ENCODE measurements at places on chromosomes 5 and 9. TPM values are rescaled to one million over a fixed set of nuclear protein-coding genes. Genes with fewer than 3 reads are reported as not detected.

DNA sequence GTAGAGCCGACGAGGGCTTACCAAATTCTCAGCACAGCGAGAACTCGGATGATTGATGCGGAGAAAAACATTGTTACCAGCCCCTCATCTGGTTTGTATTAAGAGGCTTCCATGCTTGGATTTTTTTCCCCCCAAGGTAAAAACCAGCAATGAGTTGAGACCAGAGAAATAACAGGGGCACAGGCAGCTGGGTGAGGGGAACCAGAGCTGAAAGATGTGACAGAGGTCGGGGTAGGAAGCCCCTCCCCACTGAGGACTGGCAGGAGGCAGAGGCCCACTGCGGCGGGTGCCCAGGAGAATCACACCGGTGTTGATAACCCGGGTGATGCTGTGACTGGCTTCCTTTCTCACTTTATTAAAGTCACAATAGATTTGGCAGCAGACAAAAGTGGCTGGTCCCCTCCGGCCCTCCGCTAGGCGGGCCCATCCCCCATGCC lies 116.5 kb upstream of the PHYKPL start:
- no peak for DNase-seq

DNA sequence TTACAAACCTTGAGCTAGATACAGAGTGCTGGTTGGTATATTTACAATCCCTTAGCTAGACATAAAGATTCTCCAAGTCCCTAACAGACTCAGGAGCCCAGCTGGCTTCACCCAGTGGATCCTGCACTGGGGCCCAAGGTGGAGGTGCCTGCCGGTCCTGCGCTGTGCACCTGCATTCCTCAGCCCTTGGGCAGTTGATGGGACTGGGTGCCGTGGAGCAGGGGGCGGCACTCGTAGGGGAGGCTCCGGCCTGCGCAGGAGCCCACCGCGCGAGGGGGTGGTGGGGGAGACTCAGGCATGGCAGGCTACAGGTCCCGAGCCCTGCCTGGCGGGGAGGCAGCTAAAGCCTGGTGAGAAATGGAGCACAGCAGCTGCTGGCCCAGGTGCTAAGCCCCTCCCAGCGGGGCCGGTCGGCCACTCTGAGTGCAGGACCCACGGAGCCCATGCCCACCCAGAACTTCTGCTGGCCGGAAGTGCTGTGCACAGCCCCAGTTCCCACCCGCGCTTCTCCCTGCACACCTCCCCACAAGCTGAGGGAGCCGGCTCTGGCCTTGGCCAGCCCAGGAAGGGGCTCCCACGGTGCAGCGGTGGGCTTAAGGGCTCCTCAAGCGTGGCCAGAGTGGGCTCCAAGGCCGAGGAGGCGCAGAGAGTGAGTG lies 1464.7 kb downstream of the EFNA5 start:
- no peak for DNase-seq

DNA sequence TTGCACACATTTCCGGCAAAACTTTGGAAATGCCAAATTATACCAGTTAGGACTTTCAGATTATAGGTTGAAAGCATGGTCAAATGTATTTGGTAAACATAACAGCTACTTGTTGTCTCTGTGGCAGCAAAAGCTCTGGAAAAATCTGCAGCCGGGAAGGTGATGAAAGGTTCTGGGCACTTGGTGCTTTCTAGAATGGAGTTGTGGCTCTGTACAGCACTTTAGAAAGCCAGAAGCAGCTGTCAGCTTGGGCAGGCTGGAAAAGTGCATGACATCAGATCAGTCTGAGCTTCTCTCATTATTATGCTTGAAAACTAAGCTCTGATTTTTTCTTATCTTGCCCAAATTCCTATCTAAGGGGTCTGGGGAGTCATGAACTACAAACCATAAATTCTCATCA lies 118.6 kb upstream of the MAST4 start:
- DNase-seq: no peak

GRCh38 chr5:17326600-17327037 lies 109.2 kb downstream of the BASP1 start:
- no peak for DNase-seq

- no peak for DNase-seq
Observed at GRCh38 chr5:135571066-135571609, 7.7 kb downstream of the CXCL14 start.

GRCh38 chr5:82358457-82358856 lies 80.3 kb upstream of the RPS23 start:
- no peak for DNase-seq

- DNase-seq: peak; percentile 35
Observed at GRCh38 chr9:135701959-135702721, at the start of gene KCNT1. Gene KCNT1, plus strand, starts transcription at chr9:135702185. Its CDS starts 74 bp downstream, at chr9:135702259.

DNA sequence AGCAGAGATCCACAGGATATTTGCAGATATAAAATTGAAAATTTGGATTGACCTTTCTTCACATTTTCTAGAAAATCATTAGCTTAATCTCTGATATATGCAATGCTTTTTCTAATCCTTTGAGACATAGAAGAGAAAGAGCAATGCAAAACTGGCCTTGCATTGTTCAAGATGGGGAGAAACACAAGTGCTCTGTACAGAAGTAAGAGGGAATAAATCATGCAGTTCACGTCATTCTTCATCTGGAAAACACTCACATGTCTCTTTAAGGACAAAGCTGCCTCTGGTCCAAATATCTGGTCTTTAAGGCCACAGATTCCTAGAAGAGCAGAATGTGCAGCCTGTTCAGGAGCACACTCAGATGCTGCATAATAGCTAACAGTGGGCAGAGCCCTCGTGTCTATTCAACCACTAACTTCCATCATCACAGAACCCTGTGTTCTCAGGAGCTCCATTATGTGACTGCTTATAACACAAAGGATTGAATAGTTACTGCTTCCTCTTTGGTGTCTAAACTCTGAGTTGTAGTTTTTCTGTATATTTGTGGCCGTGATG lies 277.5 kb downstream of the PLK2 start:
- no peak for DNase-seq

DNA sequence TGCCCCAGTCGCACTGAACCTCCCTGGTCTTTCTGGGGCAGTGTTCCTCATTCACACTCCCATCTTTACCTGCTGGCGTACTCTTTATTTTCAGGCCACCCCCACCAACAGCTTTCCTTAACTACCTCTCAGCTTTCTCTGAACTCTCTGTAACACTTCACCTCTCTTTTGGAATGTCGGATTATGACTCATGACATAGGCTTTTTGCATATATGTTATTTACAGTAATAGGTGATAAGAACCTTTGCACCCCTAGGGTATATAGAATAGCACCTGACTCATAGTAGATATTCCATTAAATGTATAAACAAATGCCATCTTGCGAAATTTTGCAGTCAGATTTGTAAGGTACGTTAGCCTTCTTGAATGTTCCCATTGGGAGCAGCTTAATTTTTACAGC lies 52.9 kb upstream of the MIER3 start:
- no peak for DNase-seq

DNA sequence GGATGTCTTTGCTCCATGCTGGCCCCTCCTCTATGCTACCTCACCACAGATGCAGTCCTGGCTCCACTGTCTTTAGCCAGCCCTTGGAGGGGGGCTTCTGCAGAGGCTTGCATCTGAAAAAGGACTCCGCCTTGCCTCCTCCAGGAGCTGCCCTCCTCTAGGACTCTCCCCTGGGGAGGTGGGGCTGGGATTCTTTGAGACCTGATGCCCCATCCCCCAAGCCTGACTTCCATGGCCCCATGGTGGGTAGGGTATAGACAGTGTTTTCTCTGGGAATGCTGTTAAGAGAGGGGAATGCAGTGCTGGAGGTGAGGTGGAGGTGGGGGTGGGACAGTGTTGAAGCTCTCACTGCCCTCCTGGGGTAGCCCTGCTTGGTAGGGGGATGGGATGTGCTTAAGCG lies 14.3 kb downstream of the JADE2 start:
- DNase-seq: no peak

GRCh38 chr5:73132759-73133158 lies 12.4 kb downstream of the TMEM171 start:
- no peak for DNase-seq

DNA sequence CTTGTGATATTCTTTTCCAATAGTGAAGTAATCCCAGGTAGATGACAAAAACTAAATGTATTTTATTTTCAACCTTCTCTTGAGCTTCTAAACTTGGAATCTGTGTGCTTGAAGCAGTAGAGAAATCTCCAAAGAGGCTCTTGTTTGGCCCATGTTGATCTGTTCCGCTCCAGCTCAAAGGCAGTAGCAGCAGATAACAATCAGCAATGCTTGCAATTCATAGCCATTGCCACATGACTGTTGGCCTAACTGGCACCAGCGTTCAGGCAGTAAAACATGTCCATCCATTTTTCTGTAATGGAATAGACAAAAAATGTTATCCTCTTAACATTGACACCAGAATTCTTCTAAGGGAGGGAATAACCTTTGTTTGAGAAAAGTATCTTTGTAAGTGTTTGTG lies 270.7 kb upstream of the MSX2 start:
- no peak for DNase-seq

- no peak for DNase-seq
Observed at GRCh38 chr9:76433406-76433805, 25.6 kb upstream of the GCNT1 start.

DNA sequence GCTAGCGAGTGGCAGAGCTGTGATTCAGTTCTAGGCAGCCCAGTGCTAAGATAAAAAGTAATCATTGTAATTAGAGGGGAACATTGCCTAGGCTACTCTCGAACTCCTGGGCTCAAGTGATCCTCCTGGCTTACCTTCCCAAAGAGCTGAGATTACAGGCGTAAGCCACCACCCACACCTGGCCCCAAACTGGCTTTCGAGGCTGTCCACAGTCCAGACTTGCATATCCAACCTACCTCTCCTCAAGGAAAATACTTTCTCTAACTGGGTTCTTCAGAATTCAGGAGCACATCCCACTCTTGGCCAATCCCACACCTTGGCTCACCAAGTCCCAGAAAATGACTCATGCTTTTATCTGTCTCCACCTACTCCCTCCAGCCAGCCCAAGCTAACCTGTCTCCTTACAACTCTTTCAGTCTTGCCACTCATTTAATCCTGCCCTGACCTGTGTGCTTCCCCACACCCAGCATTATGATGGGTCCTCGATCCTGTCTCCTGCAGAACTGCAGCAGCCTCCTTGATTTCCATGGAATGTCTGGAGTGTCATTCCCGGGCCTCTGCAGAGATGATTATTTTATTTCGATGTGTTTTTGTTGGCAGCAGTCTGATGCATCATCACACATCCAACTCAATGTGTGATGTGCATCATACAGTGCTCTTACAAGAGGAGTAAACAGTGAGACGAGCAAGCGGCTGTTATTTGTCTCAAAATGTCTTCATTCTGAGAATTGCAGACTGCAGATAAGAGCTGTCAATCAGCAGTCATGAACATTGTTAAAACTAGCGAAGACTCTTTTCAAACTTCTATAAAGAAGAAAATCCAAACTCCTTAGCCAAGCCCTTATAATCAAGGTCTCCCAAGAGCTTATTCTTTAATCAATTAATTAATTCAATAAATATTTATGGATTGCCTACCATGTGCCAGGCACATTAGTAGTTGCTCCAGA lies 167.3 kb downstream of the SEC61B start:
- no peak for DNase-seq

DNA sequence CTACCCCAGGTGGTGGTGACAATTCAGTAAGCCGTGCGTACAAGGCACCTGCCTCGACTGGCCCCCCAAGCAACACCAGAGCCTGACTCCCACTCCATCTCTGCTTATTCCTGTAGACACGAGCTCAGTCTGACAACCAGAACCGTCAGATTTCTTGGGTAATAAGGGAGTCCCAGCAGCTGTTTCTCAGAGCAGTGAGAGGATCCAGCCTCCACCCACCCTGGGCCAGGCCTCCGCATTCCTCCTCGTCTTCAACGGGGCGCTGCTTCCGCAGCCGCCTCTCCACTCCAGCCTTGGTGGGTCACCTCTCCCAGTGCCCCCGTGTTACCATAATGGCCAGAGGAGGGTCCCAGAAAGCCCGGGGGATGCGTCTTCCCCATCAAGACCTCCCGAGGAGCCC lies 27.7 kb upstream of the GFPT2 start:
- no peak for DNase-seq

OMD gene
- not detected for polyA plus RNA-seq

SLC4A9 gene
- polyA plus RNA-seq: not detected

SET gene
- polyA plus RNA-seq: 186 TPM

PCDH12 gene
- polyA plus RNA-seq: 0.29 TPM

SLC6A7 gene
- not detected for polyA plus RNA-seq

PCDHGB6 gene
- polyA plus RNA-seq: not detected

GPX8 gene
- not detected for polyA plus RNA-seq

LCN6 gene
- not detected for polyA plus RNA-seq

CTSV gene
- polyA plus RNA-seq: 0.19 TPM

Measured in naive B cell (primary cell).